ENCODE measurements at places on chromosomes 7 and 10. TPM values are rescaled to one million over a fixed set of nuclear protein-coding genes. Genes with fewer than 3 reads are reported as not detected.

DNA sequence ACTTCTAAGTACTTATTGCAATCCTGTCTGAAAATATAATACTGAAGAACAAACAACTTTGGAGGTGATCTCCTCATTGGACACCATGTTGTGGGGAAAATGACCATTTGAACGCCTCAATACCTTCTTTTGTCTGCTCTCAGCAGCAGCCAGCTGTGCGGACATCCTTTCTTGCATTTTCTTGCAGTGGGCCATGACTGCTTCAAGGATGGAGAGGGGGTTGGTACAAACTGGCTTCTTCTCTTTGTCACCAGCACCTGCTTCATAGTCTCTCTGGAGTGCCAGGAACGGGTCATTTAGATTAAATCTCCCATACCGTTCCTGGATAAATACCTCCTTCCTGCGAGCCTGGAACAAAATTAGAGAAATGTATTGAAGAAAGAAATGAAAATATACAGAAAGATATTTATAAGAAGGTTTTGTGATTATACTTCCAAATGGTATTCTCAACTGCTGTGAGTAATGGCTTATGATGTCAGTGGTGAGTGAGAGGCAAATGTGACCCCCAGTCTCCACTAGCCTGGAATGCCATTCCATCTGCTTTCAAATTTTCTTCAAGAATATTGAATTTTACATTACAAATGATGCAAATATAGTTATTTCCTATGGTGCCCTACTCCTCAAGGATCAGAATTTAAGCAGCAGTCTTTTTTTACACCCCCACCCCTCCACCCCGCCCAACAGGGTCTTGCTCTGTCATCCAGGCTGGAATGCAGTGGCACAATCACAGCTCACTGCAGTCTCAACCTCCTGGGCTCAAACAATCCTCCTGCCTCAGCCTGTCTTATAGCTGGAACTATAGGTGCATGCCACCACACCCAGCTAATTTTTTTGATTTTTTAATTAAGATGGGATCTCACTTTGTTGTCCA, 62.4 kb downstream of the CTTNBP2 start:
- DNase-seq: no peak

DNA sequence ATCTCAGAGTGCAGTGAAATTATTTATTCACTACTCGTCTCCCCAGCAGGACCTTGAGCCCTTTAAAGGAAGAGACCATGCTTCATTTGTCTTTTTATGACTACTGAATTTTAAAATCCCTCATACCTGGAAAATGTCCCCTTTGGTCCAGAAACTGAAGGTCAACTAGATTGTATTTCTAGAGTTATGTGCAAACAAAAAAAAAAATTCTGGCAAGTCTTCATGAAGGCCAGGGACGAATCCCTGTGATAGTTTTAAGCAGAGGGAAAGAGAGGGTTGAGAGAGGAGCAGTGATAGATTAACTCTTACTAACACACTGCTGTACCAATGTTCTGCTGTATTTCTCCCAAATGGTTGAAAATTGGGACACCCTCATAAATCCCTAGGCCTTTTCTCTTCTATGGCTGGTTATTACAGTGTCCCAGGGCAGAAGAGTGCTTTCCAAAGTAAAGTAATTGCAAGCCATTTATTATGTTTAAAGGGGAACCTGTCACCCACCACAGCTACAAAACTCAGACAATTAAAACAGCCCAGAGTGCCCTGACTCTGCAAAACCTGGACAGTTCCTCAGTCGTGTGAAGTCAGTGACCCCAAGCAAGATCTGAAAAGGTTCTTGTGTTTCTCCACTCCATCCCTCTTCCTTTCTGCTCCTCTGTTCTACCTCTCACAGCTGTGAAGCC, 182.8 kb upstream of the AOAH start:
- DNase-seq: no peak

DNA sequence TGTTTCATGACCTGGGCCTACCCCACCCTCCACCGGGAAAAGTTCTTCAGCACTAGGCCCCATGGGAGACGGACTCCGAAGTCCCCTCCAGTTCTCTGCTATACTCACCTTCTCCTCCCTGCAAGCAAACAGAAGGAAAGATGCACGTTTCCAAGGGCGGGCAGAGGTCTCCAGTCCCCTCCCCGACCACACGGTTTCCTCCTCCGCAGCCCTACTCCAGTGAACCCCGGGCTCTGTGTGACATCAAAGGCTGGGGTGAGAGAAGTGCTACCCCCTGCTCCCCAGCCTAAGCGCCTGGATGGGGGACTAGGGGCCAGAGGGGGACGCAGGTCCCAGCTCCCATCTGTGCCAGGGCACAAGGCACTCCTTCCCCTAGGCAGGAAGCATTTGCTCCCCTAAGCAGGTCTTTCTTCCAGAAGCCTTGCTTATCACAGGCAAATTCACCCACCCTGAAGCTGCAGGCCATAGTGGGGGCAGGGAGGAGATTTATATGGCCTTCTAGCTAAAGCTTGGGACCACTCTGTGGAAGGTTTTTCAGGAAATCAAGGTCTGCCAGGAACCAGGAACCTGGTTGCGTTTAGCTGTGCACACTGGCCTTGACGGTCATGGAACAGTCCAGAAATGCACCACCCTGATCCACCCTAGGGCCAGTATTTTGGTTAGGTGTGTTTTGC, 52.8 kb downstream of the ASB13 start:
- DNase-seq: no peak

GRCh38 chr10:114917927-114918672, 19.9 kb upstream of the TRUB1 start:
- DNase-seq: no peak

- DNase-seq: no peak
Measured at GRCh38 chr7:16753932-16754855, 639 bp downstream of the TSPAN13 start.

DNA sequence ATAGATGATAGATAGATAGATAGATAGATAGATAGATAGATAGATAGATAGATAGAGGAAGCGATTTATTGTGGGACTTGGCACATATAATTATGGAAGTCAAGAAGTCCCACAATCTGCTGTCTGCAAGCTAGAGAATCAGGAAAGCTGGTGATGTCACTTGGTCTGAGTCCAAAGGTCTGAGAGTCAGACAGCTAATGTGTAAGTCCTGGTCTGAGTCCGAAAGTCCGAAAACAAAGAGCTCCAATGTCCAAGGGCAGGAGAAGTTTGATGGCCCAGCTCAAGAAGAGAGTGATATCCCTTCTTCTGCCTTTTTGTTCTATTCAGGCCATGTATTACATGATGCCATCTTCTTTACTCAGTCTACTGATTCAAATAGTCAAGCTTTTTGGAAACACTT, 53.8 kb upstream of the TCF7L2 start:
- no peak for DNase-seq

ANKRD7 gene
- 0.84 TPM for total RNA-seq

DNA sequence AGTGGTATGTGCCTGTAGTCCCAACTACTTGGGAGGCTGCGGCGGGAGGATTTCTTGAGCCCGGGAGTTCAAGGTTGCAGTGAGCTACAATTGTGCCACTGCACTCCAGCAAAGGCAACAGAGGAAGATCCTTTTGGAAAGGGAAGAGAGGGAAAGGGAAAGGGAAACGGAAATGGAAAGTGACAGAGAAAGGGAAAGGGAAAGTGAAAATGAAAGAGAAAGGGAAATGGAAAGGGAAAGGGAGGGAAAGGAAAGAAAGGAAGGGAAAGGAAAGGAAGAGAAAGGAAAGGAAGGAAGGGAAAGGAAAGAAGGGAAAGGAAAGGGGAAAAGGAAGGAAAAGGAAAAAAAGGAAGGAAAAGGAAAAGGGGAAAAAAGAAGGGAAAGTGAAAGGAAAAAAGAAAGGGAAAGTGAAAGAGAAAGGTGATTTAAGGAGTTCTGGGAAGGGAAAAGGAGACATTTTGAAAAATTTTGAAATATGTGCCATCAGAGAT, 2.3 kb upstream of the ZC3HAV1 start:
- no peak for DNase-seq

GPC2 gene
- total RNA-seq: 3.1 TPM

CPEB3 gene
- total RNA-seq: 8.7 TPM

DNA sequence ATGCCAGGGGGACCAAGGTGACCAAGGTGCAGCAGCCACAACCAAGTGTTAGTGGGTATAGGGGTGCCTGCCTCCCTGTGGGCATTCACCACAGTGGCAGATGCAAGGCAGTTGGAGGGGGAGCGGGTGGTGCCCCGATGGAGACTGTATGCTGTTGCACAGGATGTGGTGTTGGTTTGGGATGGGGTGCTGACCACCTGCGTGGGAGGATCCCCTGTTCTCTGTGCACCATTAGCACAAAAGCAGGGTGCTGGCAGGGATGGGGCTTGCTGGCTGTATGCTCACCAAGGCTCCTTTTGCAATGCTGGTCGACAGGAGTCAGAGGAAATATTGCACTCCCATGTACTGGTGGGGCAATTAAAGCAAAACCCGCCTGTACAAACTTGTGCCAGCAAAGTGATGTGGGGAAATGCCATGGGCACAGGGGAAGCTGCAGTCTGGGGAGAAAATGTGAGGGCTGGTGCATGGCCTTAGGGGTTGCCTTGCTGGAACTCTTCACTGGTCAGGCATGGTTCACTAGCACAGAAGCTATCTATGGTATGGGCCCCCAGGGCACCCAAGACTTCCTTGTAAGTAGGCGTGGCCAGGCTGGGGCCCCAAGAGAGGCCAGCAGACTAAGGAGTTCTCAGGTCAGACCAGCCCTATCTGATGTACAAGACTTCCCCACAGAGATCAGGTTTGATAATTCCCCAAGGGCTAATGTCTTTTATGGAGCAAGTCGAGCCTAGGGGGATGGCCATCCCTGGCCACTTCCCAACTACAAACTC, 51.9 kb upstream of the GNAT3 start:
- DNase-seq: no peak

DNA sequence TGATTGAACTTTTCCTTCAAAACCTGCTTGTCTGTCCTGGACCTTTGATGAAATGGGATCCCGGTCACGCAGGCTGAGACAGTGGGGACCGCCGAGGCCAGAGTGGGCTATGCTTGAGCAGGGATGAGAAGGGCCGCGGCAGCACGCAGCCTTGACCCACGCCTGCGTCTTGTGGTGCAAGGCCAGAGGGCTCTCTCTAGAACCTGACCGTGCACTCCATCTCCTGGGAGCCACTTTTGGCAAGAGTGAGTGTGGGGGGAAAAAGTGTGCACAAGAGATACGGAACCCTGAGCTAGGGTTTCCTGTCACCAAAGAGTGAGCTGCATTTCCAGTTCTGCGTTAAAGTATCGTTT, 42.4 kb downstream of the WIPI2 start:
- no peak for DNase-seq

- peak; percentile 70 for DNase-seq
Measured at GRCh38 chr7:63925626-63926460, 72.8 kb upstream of the ZNF722 start.

CCT6A gene
- 61.4 TPM for total RNA-seq

SSBP1 gene
- total RNA-seq: 77.9 TPM

DNA sequence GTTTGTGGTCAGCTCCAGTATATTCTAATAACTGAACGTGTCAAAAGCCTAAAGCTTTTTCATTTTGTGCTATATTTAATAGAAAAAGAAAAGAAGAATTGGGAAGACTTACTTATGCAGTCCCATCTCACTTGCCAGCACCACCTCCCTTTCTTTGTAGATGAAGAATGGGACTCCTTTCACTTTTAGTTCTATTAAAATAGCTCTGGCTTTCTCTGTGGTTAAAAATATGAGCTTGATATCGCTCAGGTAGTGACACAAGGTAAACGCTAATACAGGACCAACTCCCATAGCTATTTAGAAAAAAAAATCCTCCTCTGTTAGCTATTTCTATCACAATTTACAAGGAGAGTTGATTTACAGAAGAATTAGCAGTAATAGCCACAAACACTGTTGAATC, 176.8 kb downstream of the PDE1C start:
- no peak for DNase-seq

- DNase-seq: no peak
Measured at GRCh38 chr7:106358103-106358663, 73.4 kb upstream of the NAMPT start.

PNLIPRP2 gene
- total RNA-seq: not detected

DNA sequence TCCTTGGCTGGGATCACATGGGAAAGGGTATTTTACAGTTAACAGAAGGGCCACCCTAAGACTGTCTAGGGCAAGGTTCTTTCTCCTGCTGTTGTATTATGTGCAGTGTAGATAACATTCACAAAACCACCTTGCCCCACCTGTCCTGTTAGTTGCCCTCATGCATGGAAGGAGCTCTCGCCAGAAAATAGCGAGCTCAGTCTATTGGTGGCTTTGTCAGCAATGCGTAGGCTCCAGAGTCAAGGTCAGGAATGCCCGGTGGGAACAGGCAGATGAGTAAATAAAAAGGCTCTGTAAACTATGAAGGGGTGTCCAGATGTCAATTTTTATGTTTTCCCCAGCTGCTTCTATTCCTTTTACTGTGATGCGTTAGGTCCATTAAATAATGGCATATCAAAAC, 107.1 kb upstream of the WDR11 start:
- DNase-seq: no peak

- DNase-seq: no peak
Measured at GRCh38 chr10:78194539-78195402, 161.1 kb downstream of the RPS24 start.

- no peak for DNase-seq
Measured at GRCh38 chr10:50312464-50313437, 61.4 kb upstream of the ASAH2 start.

GRCh38 chr10:23538968-23539367, 100.1 kb downstream of the OTUD1 start:
- DNase-seq: no peak

GRCh38 chr7:4747746-4748145, 27.7 kb upstream of the AP5Z1 start:
- no peak for DNase-seq

DNA sequence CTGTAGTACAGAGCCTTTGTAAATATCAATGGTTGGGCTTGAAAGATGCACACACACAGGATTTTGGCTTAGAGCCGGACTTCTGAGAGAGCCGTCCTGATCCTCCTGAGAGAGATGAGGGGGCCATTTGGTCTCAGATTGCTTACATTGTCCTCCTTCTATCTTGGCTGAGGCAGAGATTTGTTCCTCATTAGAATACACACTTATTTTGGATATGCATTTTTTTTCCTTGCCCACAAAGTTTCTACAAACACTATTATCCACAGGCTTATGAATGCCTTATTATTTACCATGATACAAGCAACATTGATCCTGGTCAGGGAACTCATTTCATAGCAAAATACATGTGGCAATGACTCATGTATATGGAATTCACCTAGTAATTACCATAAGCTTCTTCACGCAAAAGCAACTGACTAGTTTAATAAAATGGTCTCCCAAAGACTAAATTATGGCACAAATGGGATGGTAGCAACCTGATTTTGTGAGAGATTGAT, 175.3 kb downstream of the MDFIC start:
- no peak for DNase-seq

HKDC1 gene
- 4.8 TPM for total RNA-seq

PRSS37 gene
- not detected for total RNA-seq

ARF5 gene
- total RNA-seq: 132 TPM

STEAP1B gene
- 9.4 TPM for total RNA-seq

- no peak for DNase-seq
Measured at GRCh38 chr10:123425680-123426079, 240.5 kb upstream of the GPR26 start.

- DNase-seq: no peak
Measured at GRCh38 chr10:83691791-83692596, 447.3 kb upstream of the GHITM start.

GNAT3 gene
- total RNA-seq: not detected

GRCh38 chr10:109862041-109862440, 61.3 kb downstream of the XPNPEP1 start:
- DNase-seq: no peak
